ENCODE measurements at places on chromosomes 4 and X.

- DNase-seq, result no peak
These were observed 40.5 kb downstream of the AFF2 start for GRCh38 chrX:148540671-148541583.

DNA sequence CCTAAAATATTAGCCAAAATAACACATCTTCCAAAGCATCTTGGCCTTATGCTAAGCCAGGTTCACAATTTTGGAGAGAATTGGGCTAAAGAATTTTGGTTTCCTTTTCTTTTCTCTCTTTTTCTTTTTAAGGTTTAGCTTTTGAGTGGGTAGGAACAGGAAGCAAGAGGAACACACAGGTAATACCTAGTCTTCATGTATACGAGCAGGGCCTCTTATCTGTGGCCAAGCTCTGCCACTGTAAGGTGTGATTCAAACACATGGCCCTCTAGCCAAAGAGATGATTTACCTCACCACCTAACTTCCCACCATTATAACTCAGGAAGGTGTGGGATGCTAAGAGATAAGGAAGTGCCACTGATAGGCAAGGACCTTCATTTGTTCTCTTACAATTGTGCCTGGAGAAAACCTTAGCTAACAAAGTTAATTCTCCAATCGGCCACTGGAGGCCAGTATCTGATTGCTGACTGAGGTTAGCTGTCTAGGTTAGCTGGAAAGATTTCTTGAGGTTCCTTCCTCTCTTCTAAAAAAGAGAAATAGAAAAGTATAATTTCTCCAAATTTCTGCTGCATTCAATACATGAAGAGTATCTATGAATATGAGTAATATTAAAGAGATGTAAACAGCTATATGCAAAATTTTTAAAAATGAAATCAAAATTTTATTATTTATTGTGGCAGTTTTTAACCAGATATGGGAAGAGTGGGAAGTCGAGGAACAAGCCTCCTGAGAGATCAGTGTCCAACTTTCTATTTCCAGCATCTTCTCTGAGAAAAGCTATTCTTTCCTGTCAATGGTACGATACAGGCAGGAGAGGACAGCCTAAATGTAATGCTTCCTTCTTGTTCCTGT, 30.1 kb upstream of the BBS7 start:
- no peak for DNase-seq

DNA sequence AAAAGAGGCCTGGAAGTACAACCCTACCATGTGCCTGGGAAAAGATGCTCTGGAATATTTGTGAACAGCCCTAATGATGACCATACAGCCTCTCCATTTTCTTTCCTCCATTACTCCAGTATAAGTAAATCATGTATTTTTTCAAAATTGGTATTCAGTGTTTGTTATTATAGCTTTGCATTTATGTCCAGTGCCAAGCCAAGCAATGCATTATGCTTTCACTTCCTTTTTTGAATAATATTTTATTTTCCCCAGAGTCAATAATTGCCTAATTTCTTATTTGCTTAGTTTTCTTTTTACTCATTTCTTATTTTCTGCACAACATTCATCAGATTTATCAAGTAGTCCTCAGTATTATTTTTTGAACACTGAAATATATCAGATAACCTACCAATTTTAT, 49.3 kb upstream of the EOLA2 start:
- no peak for DNase-seq

- no peak for DNase-seq
These were observed 1071.8 kb downstream of the CCSER1 start for GRCh38 chr4:91198951-91199350.

- DNase-seq, result no peak
These were observed 143.6 kb downstream of the TMEM164 start for GRCh38 chrX:110146521-110146920.

DNA sequence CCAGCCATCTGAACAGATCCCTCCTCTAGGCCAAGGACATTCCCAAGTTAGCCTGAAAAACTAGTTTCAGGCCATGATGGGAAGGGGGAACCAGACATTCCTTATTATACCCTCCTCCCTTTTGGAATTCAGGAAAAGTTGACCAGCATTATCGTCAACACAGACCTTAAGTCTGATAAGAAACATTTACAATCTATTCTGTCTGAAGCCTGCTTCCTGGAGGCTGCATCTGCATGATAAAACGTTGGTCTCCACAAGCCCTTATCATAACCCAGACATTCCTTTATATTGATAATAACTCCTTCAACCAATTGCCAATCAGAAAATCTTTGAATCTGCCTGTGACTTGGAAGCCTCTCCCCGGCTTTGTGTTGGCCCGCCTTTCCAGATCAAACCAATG, 44.3 kb downstream of the EFHC2 start:
- DNase-seq, result no peak

GRCh38 chr4:55964046-55964445, 15.3 kb downstream of the CEP135 start:
- no peak for DNase-seq

GRCh38 chrX:152913910-152914309, 16.0 kb downstream of the ZNF185 start:
- no peak for DNase-seq

- no peak for DNase-seq
These were observed 430.3 kb upstream of the MAOA start for GRCh38 chrX:43225626-43226328.

Data from activated T-helper 1 cell treated with anti-CD3 and anti-CD28 coated beads, Interleukin-2, amount 50 U/mL, for 16 hours (primary cell).